ENCODE measurements at places on chromosomes 16 and 17. TPM values are rescaled to one million over a fixed set of nuclear protein-coding genes. Genes with fewer than 3 reads are reported as not detected.
A peak's percentile ranks its signal among the peaks of the same experiment; 100 is the strongest.

DRC7 gene
- not detected for total RNA-seq

LRRC75A gene
- 23.7 TPM for total RNA-seq

NOS2 gene
- 0.87 TPM for total RNA-seq

KLHL10 gene
- not detected for total RNA-seq

GRCh38 chr16:23651943-23652468 lies 10.7 kb downstream of the DCTN5 start:
- no peak overlapping the region for H3K4me3 ChIP-seq
- no peak for DNase-seq
- H3K27ac ChIP-seq, result no peak overlapping the region
- no peaks in the 10 kb centered on the region for H3K27me3 ChIP-seq

DNA sequence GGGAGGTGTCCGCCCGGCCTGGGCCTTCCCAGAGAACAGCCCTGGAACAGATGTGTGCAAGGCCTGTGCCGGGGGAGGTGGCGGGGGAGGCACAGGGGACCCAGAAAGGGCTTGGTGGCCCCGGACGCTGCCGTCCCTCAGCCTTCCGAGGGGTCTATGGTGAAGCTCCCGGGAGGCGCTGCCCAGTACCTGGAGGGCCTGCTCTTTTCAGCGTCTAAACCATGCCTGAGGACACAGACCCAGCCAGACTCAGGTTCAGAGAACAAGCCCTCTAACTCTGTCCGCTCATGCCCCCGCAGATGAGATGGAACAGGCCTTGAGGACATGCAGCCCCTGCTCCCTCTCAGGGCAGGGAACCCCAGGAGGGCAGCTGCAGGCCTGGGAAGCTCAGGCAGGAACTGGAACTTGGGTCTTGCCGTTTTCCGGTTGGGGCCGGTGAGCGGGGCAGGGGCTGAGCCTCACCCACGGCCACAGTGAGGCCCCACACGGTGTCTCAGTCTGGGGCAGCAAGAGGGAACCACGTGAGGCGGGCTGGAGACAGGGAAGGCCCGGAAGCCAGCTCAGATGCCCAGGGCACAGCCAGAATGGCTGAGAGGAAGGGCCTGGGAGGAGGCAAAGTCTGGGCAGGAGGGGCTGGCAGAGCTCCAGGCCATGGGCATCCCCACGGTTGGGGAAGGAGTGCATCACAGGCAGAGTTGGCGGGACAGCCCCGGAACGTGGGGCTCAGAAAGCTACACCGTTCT lies 12.5 kb downstream of the SLC16A3 start:
- no peaks in the 10 kb centered on the region for H3K27me3 ChIP-seq
- peak overlapping the region; percentile 91 for H3K27ac ChIP-seq
- no peaks in the 10 kb centered on the region for H3K36me3 ChIP-seq
- peaks cover 74% of the 10 kb centered on the region for H3K4me1 ChIP-seq

DNA sequence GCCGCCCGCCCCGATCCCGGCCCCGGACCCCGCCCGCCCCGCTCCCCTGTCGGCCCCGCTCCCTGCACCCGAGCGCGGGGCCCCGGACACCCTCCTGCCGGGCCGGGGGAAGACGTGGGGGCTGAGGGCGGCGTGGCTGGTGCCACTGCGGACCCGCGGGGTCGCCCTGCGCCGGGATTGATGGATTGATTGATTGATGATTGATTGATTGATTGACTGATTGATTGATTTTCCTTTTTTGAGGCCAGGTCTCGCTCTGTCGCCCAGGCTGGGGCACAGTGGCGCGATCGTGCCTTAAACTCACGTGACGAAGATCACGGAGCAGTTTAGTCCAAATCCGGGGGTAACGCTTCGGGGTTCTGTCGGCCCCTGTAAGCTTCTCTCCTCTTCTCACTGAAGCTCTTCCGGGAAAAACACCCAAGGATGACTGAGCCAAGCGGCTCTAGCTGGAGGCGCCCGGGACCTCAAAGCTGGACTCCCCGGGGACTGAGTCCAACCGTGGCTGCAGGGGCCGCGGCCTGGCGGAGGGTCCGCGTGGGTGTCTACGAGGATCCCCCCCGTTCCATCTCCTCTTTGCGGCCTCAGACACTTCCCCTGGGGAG lies 40.2 kb upstream of the BHLHA9 start:
- DNase-seq, result no peak
- peaks cover 35% of the 10 kb centered on the region for H3K27me3 ChIP-seq
- no peaks in the 10 kb centered on the region for H3K36me3 ChIP-seq
- peaks cover 14% of the 10 kb centered on the region for H3K4me1 ChIP-seq
- no peak overlapping the region for H3K4me3 ChIP-seq

- no peak overlapping the region for H3K27ac ChIP-seq
- H3K4me3 ChIP-seq, result no peak overlapping the region
- no peaks in the 10 kb centered on the region for H3K27me3 ChIP-seq
- H3K36me3 ChIP-seq, result no peaks in the 10 kb centered on the region
- no peaks in the 10 kb centered on the region for H3K4me1 ChIP-seq
- DNase-seq, result no peak
These were observed 13.5 kb upstream of the DYNLRB2 start for GRCh38 chr16:80527297-80527696.

DNA sequence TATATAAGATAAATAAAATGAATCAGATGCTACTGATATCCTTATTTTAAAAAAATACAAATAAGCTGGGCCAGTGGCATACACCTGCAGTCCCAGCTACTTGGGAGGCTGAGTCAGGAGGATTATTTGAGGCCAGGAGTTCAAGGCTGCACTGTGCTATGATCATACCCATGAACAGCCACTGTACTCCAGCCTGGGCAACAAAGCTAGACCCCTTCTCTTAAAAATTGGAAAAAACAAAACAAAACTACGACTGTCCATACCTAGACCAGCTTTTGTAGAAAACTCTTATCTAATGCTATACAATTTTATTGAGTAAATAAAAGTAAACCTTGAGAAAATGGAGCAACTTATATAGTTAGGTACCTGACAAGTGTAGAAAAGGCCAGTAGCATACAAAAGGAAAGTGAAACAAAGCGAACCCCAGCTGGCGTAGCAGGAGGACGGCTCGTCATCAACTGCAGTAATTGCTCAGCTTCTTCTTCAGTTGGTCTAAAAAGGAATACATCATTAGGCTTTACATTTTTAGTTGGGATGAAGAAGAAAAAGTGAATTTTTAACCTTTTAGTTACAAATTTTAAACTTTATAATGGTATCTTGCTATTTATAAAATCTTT lies 23.6 kb downstream of the INTS2 start:
- no peak overlapping the region for H3K27ac ChIP-seq
- H3K4me3 ChIP-seq, result no peak overlapping the region
- no peak for DNase-seq
- no peaks in the 10 kb centered on the region for H3K27me3 ChIP-seq
- H3K4me1 ChIP-seq, result no peaks in the 10 kb centered on the region

DNA sequence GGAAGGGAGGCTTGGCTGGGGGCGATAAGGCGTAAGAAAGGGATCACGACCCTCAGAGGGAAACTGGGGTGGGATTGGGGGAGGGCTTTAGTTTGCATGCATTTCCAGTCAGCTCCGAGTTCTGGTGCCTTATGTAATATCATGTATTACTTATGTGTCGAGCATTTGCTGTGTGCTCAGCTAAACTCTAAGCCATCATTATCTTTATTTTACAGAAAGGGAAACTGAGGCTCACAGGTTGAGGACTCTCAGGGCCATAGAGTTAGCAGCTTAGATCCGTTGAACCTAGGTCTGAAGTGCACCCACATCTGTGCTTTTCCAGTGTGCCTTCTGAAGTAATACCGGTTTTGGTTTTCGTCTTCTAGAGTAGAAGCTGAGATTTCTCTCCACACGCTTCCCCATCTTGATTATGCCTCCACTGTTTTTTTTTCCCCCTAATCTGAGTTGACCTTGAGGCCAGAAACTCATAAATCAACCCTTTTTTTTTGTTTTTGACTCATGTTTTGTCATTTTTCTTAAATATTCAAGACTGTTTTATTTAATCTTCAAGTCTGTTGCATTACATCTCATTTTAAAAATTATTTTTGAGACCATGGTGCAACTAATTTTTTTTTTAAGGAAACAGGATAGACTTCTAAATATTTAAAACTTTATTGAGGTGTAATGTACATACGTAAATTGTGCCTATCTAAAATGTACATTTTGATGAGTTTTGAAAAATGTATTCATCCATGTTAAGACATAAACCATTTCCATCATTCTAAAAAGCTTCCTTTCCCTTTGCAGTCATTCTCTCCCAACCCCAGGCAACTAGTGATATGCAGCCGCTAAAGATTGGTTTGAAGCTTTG lies 741 bp downstream of the CYB5B start:
- H3K4me1 ChIP-seq, result peaks cover 27% of the 10 kb centered on the region
- DNase-seq, result no peak
- H3K36me3 ChIP-seq, result no peaks in the 10 kb centered on the region
- peak overlapping the region; percentile 53 for H3K4me3 ChIP-seq
- peak overlapping the region; percentile 86 for H3K27ac ChIP-seq

DNA sequence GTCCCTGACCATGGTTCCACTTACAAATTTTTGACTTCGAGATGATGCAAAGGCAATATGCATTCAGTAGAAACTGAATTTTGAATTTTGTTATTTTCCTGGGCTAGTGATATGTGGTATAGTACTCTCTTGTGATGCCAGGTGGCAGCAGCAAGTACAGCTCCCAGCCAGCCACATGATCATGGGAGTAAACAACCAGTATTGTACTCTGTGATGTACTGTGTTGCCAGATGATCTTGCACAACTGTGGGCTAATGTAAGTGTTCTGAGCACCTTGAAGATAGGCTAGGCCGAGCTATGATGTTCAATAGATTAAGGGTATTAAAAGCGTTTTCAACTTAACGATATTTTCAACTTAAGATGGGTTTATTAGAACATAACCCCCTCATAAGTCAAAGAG lies 250.8 kb downstream of the STX8 start:
- H3K27me3 ChIP-seq, result no peaks in the 10 kb centered on the region
- no peaks in the 10 kb centered on the region for H3K36me3 ChIP-seq
- DNase-seq, result no peak
- no peak overlapping the region for H3K4me3 ChIP-seq
- no peaks in the 10 kb centered on the region for H3K4me1 ChIP-seq

DNA sequence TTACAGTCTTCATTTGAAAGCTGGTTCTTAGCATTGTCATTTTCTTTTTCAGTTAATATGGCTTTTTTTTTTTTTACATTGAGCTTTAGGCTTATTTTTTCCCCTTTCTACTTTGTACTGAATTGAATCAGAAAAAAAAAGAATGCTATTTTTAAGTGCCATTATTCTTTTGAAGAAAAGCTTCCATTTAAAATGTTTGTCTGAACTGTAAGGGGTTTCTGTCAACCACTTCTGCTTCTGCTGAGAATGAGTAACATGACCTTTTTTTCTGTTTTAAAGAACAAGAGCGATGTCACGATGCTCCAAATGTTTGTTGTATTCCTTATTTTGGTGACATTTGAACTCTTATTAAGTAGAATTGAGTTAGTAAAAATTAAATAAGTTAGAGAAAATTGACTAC lies 50.0 kb downstream of the MRTFB start:
- no peaks in the 10 kb centered on the region for H3K36me3 ChIP-seq
- no peak overlapping the region for H3K27ac ChIP-seq
- H3K4me1 ChIP-seq, result peaks cover 32% of the 10 kb centered on the region
- DNase-seq, result no peak

DNA sequence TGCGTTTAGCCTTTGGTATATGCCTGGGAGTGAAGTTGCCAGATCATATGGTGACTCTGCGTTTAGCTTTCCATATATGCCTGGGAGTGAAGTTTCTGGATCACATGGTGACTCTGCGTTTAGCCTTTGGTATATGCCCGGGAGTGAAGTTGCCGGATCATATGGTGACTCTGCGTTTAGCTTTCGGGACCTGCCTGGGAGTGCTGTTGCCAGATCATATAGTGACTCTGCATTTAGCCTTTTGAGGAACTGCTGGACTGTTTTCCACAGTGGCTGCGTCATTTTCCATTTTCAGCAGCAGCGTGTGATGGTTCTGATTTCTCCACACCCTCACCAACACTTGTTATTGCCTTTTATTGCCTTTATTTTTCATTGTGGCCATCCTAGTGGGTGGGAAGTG lies 73.0 kb downstream of the OR1D5 start:
- peak; percentile 32 for DNase-seq
- peaks cover 4% of the 10 kb centered on the region for H3K36me3 ChIP-seq
- H3K4me1 ChIP-seq, result no peaks in the 10 kb centered on the region
- H3K27me3 ChIP-seq, result no peaks in the 10 kb centered on the region
- H3K27ac ChIP-seq, result no peak overlapping the region

DNA sequence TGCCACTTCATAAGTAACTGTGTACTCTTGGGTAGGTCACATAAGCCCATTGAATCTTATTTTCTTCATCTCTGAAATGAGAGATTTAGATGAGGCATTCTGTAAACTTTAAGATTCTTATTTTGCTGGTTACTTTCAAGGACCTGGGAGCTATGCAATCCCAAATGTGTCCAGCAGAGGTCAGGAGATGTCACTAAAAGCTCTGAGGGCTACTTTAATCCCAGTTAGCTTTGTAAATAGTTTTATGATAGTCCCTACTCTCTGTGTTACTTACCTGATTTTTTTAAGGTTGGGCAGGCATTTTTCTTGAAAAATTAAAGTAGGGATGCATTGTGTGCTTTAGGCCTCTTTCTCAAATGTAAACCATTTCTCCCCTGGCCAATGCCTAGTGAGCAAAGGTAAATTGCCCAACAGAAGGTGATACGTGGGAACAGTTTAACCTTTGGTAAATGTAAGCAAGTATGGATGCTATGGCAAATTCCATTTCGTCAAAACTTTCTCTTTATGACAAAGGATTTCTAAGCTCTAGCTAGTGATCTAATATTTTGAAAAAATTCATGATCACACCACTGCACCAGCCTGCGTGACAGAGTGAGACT lies 57.1 kb upstream of the WSB1 start:
- no peak overlapping the region for H3K27ac ChIP-seq
- no peak overlapping the region for H3K4me3 ChIP-seq
- no peaks in the 10 kb centered on the region for H3K36me3 ChIP-seq
- no peaks in the 10 kb centered on the region for H3K4me1 ChIP-seq

DNA sequence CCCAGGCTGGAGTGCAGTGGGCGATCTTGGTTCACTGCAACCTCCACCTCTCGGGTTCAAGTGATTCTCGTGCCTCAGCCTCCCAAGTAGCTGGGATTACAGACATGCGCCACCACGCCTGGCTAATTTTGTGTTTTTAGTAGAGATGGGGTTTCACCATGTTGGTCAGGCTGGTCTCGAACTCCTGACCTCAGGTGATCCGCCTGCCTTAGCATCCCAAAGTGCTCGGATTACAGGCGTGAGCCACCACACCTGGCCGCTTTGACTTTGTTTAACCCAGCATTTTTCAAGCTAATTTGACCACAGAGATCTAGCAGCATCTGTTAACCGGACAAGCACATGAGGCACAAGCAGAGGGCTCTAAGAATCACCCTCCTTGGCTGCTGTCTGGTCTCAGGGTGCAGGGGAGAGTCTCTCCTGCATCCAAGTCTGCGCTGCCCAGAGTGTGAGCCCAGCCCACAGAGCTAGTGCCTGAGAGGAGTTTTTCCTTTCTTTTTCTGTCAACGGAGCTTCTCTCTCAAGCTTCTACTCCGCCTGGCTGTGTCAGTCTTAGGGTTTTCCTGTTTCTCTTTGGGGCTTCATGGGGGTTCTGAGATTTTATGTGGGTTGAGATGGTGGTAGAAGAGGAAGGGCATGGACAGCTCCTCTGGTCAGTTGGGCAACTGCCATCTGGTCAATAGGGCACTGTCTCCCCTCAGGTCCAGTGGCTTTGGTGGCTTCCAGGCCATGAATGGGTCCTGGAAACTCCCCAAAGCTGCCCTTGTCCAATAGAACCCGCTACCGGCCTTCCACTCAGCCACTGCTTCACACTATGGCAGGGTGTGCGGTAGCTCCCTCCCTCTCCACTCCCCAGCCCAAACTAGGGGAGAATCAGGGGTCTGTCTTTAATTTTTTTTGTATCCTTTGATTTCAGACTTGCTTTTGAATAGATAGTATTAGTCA lies 59.6 kb downstream of the TNFRSF13B start:
- peak overlapping the region; percentile 34 for H3K27ac ChIP-seq
- DNase-seq, result no peak
- no peaks in the 10 kb centered on the region for H3K4me1 ChIP-seq

Data from adrenal gland (tissue), 19 donors.